ENCODE measurements at places on chromosomes 11 and 22. TPM values are rescaled to one million over a fixed set of nuclear protein-coding genes. Genes with fewer than 3 reads are reported as not detected.

Gene LRRC56
- 2.2 TPM for total RNA-seq

- no peak overlapping the region for H3K4me3 ChIP-seq
- no peak overlapping the region for H3K27ac ChIP-seq
- H3K27me3 ChIP-seq = peaks cover 3% of the 10 kb centered on the region
Observed at GRCh38 chr11:126821827-126822226, 178.7 kb downstream of the KIRREL3 start.

DNA sequence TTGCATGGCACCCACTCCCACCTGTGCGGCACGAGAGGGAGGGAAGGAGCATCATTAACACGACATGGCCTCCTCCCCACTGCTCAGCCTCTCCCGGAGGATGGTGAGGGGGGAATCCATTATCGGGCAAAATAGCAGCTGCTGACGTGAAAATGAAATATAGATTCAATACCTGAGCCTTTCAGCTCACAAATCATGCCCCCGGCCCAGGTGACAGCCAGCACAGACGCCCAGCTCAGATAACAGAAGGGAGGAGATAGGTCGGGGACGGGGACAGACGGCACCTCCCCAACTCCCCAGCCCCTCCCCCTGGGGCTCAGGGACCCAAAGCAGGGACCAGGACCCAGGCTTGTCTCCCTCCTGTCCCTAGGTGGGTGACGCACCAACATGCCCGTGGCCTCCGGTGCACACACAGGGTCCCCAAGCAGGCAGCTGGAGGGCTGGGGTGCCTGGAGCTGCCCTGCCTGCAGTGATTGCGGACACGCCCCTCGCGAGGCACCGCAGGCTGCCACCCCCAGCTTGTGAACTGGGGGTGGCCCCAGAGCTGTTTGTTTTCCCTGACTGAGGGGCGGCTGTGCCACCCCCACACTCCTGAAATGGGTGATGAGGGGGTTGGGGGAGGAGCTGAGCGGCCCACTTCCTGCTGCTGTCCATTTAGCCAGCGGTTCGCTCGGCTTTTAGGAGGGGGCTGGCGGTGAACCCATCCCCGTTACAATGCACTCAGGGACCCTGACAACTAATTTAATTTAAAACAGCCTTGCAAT, 31.7 kb downstream of the FLRT1 start:
- DNase-seq = no peak
- H3K4me1 ChIP-seq = no peaks in the 10 kb centered on the region
- H3K36me3 ChIP-seq = no peaks in the 10 kb centered on the region
- H3K27me3 ChIP-seq = no peaks in the 10 kb centered on the region

DNA sequence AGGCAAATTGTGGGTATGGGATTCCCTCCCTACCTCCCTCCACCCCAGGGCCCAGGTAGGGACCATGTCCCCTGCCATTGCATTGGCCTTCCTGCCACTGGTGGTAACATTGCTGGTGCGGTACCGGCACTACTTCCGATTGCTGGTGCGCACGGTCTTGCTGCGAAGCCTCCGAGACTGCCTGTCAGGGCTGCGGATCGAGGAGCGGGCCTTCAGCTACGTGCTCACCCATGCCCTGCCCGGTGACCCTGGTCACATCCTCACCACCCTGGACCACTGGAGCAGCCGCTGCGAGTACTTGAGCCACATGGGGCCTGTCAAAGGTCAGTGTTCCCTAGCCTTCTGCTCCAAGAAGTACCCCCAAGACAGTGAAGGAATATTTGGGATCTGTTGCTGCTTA, at the start of gene TOMT:
TOMT (plus strand) TSS at position 37 of the 400 bp plus-strand sequence; CDS start at position 65, 28 bp downstream.
- peaks cover 11% of the 10 kb centered on the region for H3K36me3 ChIP-seq
- H3K4me1 ChIP-seq = peaks cover 37% of the 10 kb centered on the region
- no peak within 1 kb of the TSS for H3K4me3 ChIP-seq
- no peak within 1 kb of the TSS for H3K27ac ChIP-seq

Gene PDXP
- total RNA-seq = 47.0 TPM

- H3K27ac ChIP-seq = no peak overlapping the region
- no peaks in the 10 kb centered on the region for H3K36me3 ChIP-seq
- H3K4me1 ChIP-seq = no peaks in the 10 kb centered on the region
- no peaks in the 10 kb centered on the region for H3K27me3 ChIP-seq
- no peak overlapping the region for H3K4me3 ChIP-seq
Observed at GRCh38 chr11:42422090-42422489, 889.7 kb upstream of the API5 start.

Gene OR56A3
- total RNA-seq = not detected

Gene SCGB1A1
- not detected for total RNA-seq

Gene PANX2
- 0.36 TPM for total RNA-seq

Gene FOSL1
- total RNA-seq = 31.7 TPM

DNA sequence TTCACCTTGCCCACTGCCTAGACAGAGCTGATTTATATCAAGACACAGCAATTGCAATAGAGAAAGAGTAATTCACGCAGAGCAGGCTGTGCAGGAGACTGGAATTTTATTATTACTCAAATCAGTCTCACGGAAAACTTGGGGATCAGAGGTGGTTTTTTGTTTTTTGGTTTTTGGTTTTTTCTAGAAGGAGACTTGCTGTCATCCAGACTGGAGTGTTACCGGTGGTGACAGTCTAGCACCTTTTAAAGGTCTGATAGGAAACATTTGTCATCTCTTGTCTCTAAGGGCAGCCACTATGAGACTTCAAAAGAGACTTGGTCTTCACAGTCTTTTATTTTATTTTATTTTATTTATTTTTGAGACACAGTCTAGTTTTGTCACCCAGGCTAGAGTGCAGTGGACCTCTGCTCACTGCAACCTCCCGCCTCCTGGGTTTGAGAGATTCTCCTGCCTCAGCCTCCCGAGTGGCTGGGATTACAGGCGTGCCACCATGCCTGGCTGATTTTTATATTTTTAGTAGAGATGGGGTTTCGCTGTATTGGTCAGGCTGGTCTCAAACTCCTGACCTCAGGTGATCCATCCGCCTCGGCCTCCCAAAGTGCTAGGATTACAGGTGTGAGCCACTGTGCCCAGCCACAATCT, 19.1 kb downstream of the APOBEC3H start:
- DNase-seq = no peak
- H3K4me1 ChIP-seq = peaks cover 52% of the 10 kb centered on the region
- peak overlapping the region; percentile 78 for H3K27ac ChIP-seq
- no peaks in the 10 kb centered on the region for H3K36me3 ChIP-seq

DNA sequence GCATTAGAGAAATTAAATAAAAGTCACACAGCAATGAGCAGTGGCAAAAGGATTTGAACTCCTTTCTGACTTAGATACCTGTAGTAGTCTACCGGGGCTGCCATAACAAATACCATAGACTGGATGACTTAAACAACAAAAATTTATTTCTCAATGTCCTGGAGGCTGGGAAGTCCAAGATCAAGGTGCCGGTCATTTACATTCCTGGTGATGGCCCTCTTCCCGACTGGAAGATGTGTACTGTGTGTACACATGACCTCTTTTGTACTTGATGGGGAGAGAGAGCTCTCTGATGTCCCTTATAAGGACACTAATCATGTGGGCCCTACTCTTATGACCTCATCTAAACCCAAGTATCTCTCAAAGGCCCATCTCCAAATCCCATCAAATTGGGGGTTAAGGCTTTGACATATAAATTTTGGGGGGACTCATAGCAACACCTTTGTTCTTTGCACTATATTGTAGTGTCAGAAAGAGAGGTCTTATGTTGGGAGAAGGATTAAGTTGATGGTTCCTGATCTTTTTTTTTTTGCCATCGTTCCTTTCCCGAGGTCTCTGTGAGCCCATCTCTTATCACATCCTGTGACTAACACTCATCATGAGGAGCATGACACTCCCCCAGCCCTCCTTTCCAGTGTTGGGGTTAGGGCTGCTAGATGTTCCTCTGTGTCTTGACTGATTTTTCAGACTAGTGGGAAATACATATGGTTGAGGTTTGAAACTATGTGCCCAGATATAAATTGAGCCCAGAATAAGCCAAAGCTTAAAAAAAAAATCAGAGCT, 104.3 kb downstream of the TRAF6 start:
- H3K27me3 ChIP-seq = no peaks in the 10 kb centered on the region
- peaks cover 86% of the 10 kb centered on the region for H3K4me1 ChIP-seq
- no peak for DNase-seq
- H3K36me3 ChIP-seq = peaks cover 72% of the 10 kb centered on the region
- H3K27ac ChIP-seq = peak overlapping the region; percentile 29
- no peak overlapping the region for H3K4me3 ChIP-seq

DNA sequence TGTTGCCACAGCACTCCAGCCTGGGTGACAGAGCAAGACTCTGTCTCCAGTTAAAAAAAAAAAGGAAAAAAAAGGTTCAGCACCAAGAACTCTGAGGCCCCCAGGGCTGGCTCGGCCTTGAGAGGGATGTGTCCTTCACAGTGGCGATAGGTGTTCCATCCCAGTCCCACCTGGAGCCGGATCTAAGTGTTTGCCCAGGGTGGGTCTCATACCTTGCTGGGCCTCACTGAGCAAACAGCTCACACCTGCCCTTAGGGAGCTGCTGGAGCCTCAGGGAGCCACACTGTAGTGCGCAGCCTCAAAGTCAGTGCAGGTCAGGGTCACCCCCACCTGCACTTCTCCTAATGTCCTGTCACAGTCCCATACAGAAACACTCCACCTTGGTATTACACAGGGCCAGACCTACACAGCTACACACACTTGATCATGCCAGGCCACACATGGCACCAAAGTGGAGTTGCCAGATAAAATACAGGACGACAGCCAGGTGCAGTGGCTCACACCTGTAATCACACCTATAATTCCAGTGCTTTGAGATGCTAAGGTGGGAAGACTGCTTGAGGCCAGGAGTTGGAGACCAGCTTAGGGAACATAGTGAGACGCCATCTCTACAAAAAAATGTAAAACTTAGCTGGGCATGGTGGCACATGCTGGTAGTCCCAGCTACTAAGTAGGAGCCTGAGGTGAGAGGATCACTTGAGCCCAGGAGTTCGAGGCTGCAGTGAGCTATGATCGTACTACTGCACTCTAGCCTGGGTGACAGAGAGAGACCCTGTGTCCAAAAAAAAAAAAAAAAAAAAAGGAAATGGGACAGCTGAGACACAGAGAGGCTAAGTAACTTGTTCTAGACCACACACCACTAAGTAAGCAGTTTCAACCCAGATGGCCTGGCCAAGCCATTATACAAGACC, 7.3 kb downstream of the STARD10 start:
- no peak overlapping the region for H3K27ac ChIP-seq
- no peak overlapping the region for H3K4me3 ChIP-seq
- H3K4me1 ChIP-seq = peaks cover 26% of the 10 kb centered on the region
- H3K36me3 ChIP-seq = no peaks in the 10 kb centered on the region

GRCh38 chr11:71165771-71166170, 86.6 kb downstream of the SHANK2 start:
- H3K36me3 ChIP-seq = no peaks in the 10 kb centered on the region
- H3K4me1 ChIP-seq = no peaks in the 10 kb centered on the region
- no peak for DNase-seq
- H3K4me3 ChIP-seq = no peak overlapping the region
- H3K27ac ChIP-seq = no peak overlapping the region

Gene MS4A4A
- total RNA-seq = not detected

DNA sequence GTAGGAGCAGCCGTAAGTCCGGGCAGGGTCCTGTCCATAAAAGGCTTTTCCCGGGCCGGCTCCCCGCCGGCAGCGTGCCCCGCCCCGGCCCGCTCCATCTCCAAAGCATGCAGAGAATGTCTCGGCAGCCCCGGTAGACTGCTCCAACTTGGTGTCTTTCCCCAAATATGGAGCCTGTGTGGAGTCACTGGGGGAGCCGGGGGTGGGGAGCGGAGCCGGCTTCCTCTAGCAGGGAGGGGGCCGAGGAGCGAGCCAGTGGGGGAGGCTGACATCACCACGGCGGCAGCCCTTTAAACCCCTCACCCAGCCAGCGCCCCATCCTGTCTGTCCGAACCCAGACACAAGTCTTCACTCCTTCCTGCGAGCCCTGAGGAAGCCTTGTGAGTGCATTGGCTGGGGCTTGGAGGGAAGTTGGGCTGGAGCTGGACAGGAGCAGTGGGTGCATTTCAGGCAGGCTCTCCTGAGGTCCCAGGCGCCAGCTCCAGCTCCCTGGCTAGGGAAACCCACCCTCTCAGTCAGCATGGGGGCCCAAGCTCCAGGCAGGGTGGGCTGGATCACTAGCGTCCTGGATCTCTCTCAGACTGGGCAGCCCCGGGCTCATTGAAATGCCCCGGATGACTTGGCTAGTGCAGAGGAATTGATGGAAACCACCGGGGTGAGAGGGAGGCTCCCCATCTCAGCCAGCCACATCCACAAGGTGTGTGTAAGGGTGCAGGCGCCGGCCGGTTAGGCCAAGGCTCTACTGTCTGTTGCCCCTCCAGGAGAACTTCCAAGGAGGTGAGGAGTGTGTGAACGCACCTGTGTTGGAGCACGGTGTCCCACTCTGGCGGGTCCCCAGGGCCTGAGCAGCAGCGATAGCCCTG, at the start of gene TAGLN:
TAGLN (plus strand) TSS at position 318 of the 863 bp plus-strand sequence. CDS start 3,644 bp downstream, outside the sequence.
- no peaks in the 10 kb centered on the region for H3K27me3 ChIP-seq
- no peak within 1 kb of the TSS for H3K4me3 ChIP-seq
- DNase-seq = no peak
- no peaks in the 10 kb centered on the region for H3K4me1 ChIP-seq
- no peak within 1 kb of the TSS for H3K27ac ChIP-seq
- peaks cover 12% of the 10 kb centered on the region for H3K36me3 ChIP-seq

DNA sequence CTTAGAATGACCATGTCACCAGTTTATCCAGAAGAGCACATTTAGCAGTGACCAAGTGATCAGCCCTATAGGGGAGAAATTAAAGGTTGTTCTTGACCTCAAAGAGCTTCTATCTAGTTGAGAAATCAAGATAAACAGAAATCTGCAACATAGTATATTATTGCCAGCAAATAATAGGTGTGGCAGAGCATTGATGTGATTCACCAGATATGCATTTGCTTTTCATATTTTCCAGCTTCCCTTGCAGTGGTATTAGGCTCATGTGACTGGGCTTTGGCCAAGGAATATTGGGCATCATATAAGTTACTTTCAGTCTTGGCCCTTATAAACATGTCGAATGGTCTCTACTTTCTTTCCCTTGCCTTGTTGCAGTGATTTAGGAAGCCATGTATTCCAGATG, 34.5 kb downstream of the COMMD9 start:
- H3K36me3 ChIP-seq = no peaks in the 10 kb centered on the region
- no peak for DNase-seq
- no peaks in the 10 kb centered on the region for H3K4me1 ChIP-seq
- H3K27me3 ChIP-seq = peaks cover 22% of the 10 kb centered on the region
- no peak overlapping the region for H3K4me3 ChIP-seq

GRCh38 chr11:110133160-110133559, 40.0 kb downstream of the ZC3H12C start:
- peaks cover 6% of the 10 kb centered on the region for H3K27me3 ChIP-seq
- no peak for DNase-seq
- no peak overlapping the region for H3K27ac ChIP-seq
- no peaks in the 10 kb centered on the region for H3K36me3 ChIP-seq
- H3K4me1 ChIP-seq = no peaks in the 10 kb centered on the region

DNA sequence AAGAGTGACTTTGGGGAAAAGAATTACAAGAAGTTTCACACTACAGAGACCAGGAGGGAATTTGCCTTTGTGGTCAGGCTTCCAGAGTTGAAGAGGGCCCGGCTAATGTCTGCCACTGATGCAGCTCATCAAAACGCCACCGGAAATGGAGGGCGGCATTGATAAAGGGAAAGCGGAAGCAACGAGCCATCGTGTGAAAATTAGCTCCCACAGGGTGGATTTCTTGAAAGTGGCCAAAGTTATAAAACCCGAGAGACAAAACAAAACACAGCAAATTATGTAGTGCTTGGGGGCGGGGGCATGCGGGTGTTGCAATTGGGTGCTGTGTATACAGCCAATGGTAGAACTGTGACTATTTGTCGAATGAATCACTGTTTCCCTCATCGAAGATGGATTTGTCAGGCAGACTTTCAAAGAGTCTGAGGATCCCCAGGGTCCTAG, 113.0 kb downstream of the ADAMTS15 start:
- H3K27me3 ChIP-seq = peaks cover 4% of the 10 kb centered on the region
- no peaks in the 10 kb centered on the region for H3K36me3 ChIP-seq
- no peak overlapping the region for H3K4me3 ChIP-seq
- DNase-seq = no peak

GRCh38 chr11:68825571-68825970, 16.1 kb downstream of the CPT1A start:
- no peak overlapping the region for H3K4me3 ChIP-seq
- no peaks in the 10 kb centered on the region for H3K27me3 ChIP-seq
- no peak overlapping the region for H3K27ac ChIP-seq
- no peaks in the 10 kb centered on the region for H3K4me1 ChIP-seq

Gene RRAS2
- 82.4 TPM for total RNA-seq
